ENCODE measurements at places on chromosomes 6 and 20.

DNA sequence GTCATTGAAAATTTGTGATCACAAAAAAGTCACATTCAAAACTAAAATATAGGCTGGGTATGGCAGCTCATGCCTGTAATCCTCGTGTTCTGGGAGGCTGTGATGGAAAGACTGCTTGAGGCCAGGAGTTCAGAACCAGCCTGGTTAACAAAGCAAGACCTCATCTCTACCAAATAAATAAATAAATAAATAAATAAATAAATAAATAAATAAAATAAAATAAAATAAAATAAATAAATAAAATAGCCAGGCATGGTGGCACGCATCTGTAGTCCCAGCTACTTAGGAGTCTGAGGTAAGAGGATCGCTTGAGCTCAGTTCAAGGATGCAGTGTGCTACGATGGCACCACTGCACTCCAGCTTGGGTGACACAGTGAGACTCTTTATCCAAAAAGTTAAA is 343.1 kb upstream of the RUNX2 start:
- DNase-seq: no peak

- no peak for DNase-seq
Measured at GRCh38 chr6:25578538-25578937, 73.5 kb upstream of the SCGN start.

- DNase-seq: no peak
Measured at GRCh38 chr6:22141241-22141745, 155.5 kb downstream of the PRL start.

GRCh38 chr6:140253096-140253495 is 878.6 kb upstream of the CITED2 start:
- no peak for DNase-seq

GRCh38 chr20:32007787-32008616 is 2.2 kb upstream of the CCM2L start:
- DNase-seq: no peak

DNA sequence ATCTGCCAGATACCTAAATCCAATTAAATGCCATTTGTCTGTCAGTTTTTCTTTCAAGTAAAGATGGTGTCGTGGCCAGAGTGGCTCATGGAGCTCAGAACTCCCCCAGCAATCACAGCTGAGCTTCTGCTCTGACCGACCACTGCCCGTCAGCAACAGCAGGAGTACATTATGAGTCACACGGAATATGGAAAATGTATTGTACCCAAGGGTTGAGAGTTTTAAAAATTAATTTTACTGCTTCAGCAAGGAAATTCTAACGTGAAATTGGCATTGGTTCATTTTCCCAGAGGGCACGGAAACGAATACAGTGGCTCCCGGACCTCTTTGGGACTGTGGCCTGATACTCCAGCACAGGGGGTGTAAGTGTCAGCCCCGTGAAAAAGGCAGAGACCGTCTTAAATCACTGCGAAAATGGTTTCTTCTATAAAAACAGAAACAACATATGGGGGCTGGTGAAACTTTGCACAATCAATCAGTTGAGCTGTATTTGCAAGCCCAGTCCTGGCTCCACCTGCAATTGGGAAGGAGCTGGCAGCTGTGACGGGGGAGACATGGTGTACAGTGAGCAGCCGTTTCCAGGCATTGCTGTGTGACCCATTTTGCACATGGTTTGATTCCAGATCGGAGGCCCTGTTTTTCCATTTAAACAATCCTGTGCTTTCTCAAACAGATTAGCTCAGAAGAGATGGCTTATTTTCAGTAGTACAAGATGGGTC is 12.8 kb downstream of the NPEPL1 start:
- DNase-seq: no peak

- no peak for DNase-seq
Measured at GRCh38 chr20:53023732-53024520, 51.8 kb downstream of the TSHZ2 start.
